ENCODE measurements at places on chromosomes 2 and 18.

GRCh38 chr2:218894880-218895157 lies 14.2 kb downstream of the WNT10A start:
- DNase-seq: no peak

GRCh38 chr2:65402323-65402722 lies 30.1 kb downstream of the SPRED2 start:
- no peak for DNase-seq

DNA sequence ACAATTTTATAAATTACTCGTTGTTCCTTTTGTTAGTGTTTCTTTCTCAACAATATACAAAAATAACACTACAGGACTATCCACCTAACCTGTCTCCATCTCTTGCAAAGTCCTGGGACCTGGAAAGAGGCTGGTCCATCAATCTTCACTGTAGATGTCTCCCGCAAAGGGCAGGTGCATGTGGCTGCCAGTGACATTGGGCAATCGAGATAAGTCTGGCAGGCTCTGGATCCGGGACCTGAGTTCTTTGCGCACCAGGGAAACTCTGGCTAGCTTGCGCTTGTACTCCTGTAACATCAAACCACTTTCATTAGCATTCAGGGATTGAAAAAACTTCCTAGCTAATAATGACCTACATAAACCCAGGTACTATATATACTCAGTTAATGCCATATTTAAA lies 20.5 kb downstream of the RMP24 start:
- DNase-seq: no peak

DNA sequence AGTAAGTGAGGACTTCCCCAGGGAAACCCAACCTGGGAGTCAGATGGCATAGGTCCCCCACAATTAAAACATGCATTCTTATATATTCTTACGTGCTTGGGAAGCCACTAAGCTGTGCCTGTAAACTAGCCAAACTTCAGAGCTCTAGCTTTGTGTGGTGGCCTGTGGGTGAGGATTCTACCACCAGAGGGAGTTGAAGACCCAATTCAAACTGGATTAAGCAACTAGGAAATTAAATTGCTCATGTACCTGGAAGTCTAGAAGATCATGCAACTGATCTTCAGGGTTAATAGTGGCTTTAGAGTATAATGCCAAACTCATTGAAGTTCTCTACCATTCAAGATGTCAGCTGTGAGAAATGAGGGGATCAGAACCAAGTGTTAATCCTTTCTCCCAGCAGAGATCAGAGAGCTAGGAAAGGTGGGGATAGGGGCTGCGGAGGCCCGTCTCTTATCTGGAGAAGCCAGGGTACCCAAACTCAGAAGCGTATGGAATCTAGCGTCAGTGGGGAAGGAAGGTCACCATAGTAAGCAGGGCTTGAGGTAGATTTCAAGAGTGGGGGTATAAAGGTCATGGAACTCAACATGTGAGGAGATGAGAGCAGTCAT lies 53.2 kb upstream of the CCDC85A start:
- DNase-seq: no peak

DNA sequence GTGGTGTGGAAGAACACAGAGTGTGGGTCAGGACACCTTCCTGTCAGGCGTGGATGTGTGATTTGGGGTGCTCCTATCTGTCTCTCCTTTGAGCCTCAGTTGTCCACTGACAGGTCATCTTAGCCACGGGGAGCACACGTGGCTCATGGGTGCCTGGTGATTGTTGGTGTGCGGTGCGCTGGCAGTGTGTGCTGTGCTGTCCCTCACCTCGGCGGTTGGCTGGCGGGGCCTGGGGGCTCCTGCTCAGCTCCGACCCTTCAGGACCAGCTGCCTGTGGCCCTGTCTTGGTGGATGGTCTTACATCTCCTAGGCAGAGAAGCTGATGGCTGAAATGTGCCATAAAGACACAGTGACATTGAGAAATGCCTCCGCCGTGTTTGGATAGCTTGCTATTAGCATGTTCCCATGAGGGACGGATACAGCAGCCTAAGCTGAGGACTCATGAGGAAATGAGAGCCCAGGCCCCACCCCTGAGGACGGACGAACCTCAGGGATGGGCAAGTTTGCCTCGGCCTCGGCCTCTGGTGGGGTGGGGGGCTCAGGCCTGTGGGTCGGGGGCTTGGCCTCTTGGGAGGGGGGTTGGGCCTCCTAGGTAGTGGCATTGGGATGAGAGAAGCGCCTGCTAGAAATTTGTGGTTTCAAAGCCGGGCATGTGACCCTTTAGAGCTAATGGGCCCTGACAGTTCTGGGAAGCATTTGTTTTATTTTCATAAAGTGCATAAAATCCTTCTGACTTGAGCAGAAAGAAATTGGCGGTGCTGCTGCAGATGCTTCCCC lies 20.3 kb upstream of the ASB1 start:
- DNase-seq: no peak

- DNase-seq: no peak
Measured at GRCh38 chr2:111941531-111941930, 43.1 kb downstream of the MERTK start.

GRCh38 chr18:25420077-25420825 lies 68.3 kb upstream of the ZNF521 start:
- peak; percentile 3 for DNase-seq

DNA sequence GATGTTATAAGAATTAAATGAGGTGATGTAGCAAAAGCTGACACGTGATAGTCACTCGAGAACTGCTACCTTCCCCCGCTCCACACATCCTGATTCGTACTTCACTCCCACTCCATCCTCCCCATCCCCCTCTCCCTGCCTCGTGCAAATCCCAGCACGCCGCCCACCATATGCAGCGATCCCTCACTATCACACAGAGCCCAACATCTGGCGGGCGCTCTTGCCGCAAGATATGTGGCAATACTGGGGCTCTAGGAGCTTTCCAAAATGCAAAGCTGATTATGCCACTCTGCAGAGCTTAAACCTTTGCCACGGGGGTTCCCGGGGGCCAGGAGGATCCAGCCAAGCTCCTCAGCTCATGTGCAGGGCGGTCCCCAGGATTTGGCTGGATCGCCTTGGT lies 37.4 kb downstream of the DNMT3A start:
- DNase-seq: no peak

DNA sequence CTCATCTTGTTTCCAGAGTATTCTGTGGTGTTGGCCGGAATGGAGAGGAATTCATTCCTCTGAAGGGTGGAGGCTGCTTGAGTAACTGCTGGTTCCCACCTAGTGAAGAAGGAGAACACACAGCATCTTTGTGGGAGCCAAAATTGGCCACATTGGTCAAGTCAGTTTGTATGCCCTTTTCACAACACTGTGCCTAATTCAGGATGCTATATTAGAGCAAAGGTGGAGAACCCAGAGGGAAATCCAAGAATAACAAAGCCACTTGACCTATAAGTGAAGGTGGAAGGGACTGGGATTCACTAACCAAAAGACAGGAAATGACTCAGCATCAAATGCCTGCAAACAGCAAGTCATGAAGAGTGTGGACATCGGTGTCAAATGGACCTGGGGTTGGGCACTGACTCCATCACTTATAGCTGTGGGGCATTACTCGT lies 27.3 kb upstream of the MLPH start:
- no peak for DNase-seq

GRCh38 chr2:230684270-230685168 lies 28.1 kb upstream of the CAB39 start:
- peak; percentile 47 for DNase-seq

DNA sequence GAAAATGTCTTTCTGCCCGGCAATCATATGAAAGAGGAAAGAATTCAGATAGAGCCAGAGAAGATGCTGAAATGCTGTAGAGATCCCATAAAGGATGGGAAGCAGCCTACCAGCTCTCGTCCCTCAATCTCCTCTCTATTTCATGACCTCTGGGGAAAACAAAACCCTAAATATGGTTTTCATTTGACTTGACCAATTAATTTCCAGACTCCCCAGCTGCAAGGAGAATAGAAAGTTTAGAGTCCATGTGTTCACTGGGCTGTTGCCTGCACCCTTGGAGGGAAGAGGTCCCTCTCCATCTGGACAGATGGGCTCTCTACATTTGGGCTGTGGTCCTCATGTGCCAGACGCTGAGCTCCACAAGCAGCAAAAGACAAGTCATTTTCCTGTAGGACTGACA lies 40.6 kb downstream of the CAPN13 start:
- DNase-seq: no peak

GRCh38 chr2:163984986-163985385 lies 249.2 kb upstream of the FIGN start:
- DNase-seq: no peak

GRCh38 chr2:170177950-170178781 lies at the start of gene MYO3B:
MYO3B (plus strand) TSS chr2:170178147; CDS start chr2:170178288, 141 bp downstream.
- no peak for DNase-seq

GRCh38 chr2:216478151-216478550 lies 20.5 kb upstream of the RPL37A start:
- peak; percentile 58 for DNase-seq

DNA sequence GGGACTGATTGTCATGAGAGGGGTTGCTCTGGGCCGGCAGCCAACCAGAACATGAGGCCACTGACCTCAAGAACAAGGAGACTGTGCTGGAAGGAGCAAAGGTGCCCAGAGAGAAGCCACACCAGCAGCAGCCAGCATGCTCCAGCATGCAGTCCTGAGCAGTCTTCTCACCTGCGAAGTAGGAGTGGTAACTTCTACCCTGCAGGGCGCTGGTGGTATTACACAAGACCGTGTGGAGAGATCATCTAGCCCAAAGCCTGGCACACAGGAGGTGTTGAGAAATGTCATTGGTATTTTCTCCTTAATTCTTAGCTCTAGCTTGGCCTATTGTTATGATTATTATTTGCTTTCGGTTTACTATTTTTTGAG lies 132.7 kb downstream of the TSN start:
- no peak for DNase-seq

GRCh38 chr2:864501-865106 lies 86.0 kb upstream of the SNTG2 start:
- no peak for DNase-seq

GRCh38 chr2:100733391-100734187 lies 86.3 kb upstream of the NPAS2 start:
- no peak for DNase-seq

- DNase-seq: no peak
Measured at GRCh38 chr2:215862351-215862771, 151.0 kb downstream of the MREG start.

DNA sequence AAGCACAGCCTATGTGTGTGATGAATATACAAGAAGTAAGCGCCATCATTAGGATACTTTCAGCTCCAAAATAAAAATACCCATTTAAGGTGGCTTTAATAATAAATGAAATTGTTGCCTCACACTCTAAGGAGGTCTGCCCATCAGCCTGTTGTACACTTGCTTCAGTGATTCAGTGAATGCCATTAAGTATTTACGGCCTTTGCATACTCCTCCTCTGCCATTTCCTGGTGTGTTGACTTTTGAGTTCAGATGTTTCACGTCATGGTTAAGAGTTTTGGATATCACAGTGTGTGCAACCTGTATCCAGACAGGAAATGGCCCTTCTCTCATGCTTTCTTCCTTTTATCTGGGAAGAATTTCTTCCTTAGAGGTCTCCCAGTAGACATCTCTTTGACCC lies 38.6 kb upstream of the SNORC start:
- no peak for DNase-seq

GRCh38 chr2:147098940-147099339 lies 745.9 kb upstream of the ACVR2A start:
- DNase-seq: no peak

GRCh38 chr2:239146011-239146641 lies 254.7 kb downstream of the HDAC4 start:
- no peak for DNase-seq

- no peak for DNase-seq
Measured at GRCh38 chr2:39484206-39484605, 47.1 kb upstream of the MAP4K3 start.

GRCh38 chr2:201984333-201984732 lies 49.3 kb upstream of the FZD7 start:
- DNase-seq: no peak

DNA sequence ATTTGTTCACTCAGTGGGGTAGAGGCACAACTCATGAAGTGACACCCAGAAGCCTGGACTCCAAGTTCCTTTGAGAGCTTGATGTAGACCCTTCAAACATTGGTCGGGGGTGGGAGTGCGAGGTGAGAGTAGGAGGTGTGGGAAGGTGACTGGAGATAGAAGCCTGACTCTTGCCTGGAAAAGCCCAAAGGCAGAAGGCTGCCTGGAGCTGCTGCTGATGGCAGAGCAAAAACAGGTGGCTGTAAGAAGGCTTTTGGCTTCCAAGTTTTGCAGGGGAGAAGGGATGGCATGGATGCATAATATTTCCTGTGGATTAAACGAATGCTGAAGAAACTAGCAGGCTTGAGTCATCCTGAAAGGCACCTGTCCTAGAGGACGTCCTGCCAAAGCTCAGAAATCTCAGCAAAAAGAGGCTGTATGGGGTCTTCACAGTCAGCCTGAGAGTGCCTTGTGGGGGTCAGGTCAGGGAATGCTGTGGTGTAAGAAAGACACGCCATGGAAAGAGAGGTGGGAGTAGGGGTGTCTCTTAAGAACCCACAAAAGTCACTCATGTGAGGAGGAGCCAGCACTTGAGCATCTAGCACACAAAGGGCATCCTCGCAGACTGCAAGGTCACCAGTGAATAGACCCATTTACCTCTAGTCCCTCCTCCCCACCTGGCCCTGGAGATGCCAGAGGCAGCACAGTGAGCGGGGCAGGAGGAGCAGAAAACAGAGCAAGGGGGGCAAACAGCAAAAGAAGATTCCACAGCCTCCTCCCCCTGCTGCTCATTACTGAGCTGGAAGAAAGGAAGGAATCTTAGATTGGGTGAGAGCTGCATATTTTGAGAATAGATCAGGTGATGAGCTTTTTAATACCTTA lies 37.5 kb downstream of the FASTKD2 start:
- no peak for DNase-seq

- DNase-seq: no peak
Measured at GRCh38 chr2:71275939-71276310, 49.0 kb upstream of the PAIP2B start.

DNA sequence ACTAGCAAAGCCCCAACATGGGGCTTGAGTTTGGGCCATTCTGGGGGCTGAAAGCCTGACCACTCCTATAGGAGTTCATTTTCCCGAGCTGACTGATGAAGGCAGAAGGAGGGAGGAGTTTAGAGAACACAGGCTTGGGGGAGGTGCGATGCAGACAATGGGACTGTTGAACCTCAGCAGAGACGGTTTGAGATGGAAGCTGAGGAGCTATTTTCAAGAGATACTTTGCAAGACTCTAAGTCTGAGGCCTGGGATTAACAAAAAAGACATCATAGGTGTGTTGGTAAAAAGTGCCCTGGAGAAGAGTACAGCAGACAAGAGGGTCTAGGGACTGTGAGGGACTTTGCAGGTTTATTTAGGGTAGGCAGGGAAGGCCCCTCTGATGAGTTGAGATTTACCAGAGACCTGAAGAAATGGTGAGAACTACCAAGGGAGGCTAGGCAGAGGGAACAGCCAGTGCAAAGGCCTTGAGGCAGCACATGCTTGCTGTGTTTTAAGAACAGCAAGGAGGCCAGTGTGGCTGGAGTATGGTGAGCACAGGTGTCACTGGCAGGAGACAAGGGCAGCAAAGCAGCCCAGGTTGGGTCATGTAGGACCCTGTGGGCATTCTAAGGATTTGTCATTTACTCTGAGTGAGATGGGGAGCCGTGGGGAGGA lies 31.6 kb downstream of the PCBP1 start:
- DNase-seq: no peak

Data from SJCRH30 (cell line).